ENCODE measurements at places on chromosomes 1 and 21.

GRCh38 chr1:219537223-219537631 is 75.7 kb downstream of the ZC3H11B start:
- no peak for DNase-seq

DNA sequence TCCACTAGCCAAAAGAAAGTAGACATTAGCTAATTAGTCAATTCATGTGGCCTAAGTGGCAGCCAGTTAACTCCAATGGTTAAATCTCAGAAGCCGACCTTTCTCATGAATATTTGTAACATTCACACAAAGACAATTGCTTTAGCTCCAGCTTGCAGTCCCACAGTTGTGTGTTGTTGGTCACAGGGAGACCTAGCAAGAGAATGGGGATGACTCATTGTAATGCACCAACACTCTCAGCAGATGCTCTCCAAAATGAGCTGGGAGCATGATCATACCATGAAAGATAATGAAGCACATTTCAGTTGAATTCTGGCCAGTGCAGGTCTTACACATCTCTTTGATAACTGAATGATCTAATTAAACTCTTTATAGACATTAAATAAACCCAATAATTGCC is 160.4 kb downstream of the HLX start:
- no peak for DNase-seq

DNA sequence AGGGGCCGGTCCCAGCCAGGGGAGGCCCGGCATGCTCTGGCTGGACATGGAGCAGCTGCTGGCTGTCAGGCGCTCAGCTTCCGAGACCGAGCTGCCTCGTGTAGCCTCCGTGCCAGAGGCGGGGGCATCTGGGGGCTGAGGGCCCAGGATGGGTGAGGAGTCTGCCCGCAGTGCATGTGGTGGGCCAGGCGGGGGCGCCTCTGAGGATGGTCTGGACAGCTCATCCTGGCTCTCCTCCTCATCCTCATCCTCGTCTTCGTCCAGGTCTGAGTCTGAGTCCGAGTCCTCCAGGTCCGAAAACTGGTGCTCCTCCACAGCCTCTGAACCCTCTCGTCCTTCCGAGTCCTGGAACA is 28.9 kb upstream of the EDN2 start:
- DNase-seq: peak; percentile 61

DNA sequence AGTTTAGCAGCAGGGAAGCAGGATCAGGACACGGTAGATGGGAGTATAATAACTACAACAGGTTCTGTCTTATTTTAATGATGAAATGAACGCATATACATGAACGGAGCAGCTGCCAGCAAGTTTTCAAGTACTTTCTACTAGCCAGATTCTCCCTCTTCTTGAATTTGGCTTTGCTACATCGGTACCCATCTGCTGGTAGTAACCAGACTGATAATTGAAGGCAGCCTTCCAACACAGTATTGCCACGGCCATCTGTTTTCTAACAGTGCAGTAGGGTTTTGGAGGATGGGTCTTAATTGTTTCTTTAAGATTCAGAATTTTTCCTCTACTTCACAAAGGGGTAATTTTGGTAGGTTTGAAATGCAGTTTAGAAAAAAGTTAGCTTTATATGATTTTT is 33.4 kb downstream of the CENPF start:
- no peak for DNase-seq

- no peak for DNase-seq
These were observed 9.1 kb downstream of the KDF1 start for GRCh38 chr1:26951216-26951615.

- DNase-seq: no peak
These were observed 4.4 kb downstream of the CDC7 start for GRCh38 chr1:91505086-91505485.

GRCh38 chr21:15028186-15028585 is 36.6 kb downstream of the NRIP1 start:
- no peak for DNase-seq

DNA sequence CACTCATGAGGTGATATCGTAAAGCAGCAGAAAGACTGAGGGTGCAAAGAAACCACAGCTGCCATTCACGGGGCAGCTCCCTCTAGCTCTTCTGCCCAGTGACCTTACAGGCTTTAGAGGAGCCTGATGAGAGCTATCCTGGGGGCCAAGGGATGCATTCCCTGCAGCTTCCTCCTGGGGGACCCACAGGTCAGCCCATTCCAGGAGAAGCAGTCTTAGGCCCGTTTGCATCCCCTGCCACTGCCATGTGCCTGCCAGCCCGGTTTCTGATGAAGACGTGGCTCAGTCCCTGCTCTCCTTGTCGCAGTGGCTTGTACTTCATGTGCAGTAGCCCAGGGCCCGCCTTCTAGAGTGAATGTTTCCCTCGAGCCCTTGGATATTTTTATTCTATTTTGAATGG is 22.8 kb downstream of the ATP5PO start:
- peak; percentile 48 for DNase-seq

DNA sequence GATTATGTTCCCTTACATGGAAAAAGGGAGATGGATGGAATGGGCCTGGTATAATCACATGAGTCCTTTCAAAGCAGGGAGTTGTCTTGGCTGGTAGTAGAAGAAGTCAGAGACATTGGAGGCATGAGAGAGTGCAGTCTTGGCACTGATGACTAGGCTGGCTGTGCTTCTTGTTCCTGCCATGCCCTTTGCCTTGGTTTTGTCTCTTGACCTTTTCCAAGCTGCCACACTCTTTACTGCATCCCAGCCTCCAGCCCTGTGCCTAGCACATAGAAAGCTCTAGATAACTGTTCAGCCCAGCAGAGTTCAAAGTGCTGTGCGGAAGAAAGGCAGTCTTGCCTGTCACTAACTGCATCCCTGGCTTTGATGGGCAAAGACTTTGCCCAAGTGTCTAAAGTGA is 412.6 kb downstream of the PRDM2 start:
- no peak for DNase-seq

- DNase-seq: no peak
These were observed 155.4 kb upstream of the C1orf174 start for GRCh38 chr1:4055294-4055967.

- DNase-seq: no peak
These were observed 60.3 kb upstream of the SLC45A1 start for GRCh38 chr1:8257621-8258020.

DNA sequence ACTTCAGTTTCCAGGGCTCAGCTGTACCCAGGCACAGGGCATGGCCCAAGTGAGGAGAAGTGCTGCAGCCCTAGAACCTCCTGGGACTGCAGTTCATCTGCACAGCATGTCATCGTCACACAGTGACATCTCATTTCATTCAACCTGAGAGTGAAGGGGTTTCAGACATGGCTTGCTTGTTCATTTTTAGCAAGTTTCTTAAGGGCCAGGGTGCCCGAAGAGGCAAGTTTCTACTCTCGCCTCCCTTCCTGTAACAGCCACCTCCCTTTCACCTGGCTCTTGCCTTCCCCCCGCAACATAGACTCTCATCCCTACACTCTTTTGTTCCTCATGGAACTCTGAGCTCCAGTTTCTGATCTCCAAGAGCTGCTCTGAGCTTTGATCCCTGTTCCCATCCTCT is 108.1 kb downstream of the C1orf21 start:
- DNase-seq: no peak

DNA sequence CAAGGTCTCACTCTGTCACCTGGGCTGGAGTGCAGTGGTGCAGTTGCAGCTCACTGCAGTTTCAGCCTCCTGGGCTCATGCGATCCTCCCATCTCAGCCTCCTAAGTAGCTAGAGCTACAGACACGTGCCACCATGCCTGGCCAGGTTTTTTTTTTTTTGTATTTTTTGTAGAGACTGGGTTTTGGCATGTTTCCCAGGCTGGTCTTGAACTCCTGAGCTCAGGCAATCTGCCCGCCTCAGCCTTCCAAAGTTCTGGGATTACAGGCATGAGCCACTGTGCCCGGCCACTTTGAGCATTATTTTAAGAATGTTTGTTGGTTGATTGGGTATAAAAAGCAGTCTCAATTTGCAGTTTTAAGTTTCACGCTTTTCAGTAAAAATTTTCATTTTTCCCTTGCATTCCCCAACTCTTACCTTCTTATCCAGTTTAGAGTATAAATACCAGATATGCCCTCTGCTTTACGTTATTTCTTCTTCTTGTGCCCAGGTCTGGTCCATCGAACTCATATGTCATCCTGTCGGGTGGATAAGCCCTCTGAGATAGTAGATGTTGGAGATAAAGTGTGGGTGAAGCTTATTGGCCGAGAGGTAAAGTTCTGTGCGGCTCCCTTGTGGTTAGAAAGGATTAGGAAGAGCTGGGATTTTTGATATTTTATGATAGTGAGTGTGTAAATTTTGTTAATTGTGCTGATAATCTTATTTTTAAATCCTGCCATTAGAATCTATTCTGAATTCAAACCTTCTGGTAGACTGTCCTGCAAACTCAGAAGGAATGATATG is 36.0 kb downstream of the FABP3 start:
- DNase-seq: no peak

DNA sequence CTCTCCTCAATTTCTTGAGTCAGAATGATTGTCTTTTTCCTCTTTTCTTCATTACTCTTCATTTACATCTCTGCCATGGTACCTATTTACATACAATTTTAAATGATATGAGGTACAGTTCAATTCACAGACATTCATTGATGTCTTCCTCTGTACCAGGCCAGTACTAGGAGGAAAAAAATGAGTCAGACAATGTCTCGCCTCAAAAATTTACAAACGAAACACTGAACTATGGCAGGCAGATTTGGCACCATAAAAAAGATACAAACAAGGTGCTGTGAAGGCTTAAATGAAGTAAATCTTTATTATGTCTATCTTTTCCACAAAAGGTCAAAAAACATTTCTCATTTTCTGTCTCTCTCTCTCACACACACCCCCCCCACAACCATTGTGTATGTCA is 71.0 kb downstream of the RGS13 start:
- DNase-seq: no peak

DNA sequence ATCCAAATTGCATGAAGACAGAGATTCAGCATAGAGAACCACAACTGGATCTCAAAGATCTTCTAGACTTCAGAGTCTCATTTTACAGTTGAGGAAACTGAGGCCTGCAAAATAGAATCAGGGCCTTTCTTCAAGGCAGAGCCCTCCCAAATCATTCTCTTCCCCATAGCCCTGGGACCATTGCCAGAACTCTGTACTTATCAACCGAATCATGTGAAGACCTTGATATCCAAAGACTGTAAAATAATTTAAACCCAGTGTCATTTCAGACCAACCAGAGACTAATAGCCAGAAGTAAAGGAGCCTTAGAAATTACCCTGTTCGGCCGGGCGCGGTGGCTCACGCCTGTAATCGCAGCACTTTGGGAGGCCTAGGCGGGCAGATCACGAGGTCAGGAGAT is 90.1 kb downstream of the DTL start:
- DNase-seq: no peak

Data from HEK293T (cell line).